ENCODE measurements at places on chromosomes 13 and 19. TPM values are rescaled to one million over a fixed set of nuclear protein-coding genes. Genes with fewer than 3 reads are reported as not detected.

STOML3 gene
- total RNA-seq: not detected

DLL3 gene
- total RNA-seq: 0.67 TPM

CCDC8 gene
- total RNA-seq: not detected

C19orf47 gene
- total RNA-seq: 18.3 TPM
